ENCODE measurements at places on chromosomes 3 and 15.

DNA sequence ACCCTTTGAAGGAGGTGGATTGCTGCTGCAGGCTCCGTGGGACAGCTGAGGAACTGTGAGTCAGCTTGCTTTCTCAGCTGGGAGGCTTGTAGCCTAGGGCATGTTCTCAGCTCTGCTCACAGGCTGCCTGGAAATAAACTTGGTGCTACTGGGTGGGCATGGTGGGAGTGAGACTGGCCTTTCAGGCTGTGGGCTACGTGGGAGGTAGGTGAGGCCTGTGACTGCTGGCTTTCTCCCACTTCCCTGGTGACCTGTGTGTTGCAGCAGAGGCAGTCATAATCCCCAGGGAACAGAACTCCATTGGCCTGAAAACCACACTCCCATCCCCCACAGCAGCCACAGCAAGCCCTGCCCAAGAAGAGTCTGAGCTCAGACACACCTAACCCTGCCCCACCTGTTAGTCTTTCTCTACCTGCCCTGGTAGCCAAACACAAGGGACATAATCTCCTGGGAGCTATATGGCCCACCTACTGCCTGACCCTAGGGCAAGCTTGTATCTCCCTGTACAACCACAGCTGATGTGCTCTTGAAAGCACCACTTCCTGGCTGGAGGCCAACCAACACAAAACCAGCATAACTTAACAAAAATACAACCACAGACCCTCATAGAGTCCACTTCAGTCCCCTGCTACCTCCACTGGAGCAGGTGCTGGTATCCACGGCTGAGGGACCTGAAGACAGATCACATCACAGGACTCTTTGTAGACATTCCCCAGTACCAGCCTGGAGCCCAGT, 236.5 kb downstream of the SQOR start:
- DNase-seq: no peak

- DNase-seq: no peak
Observed at GRCh38 chr3:191158815-191159214, 40.2 kb upstream of the OSTN start.

- DNase-seq: no peak
Observed at GRCh38 chr3:38119821-38120692, 16.9 kb downstream of the ACAA1 start.

GRCh38 chr3:109234300-109234699, 82.0 kb downstream of the DPPA2 start:
- no peak for DNase-seq

DNA sequence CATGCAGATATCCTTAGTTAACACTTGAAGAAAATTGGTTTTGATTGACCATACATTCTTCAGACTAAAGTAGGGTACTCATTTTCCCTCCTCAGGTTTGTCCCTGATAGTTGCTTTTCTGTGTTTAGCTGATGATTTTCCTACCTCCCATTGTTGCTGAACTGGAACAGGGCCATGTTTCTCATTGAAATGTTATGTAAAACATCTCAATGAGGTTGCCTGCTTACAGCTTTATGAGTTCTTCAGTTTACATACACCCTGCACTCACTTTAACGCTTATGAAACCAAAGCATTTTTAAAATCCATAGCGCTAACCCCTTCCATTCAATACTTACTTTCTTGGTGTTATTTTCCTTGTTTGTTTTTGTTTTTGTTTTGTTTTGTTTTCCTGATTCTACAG, 61.9 kb downstream of the HMG20A start:
- DNase-seq: no peak

DNA sequence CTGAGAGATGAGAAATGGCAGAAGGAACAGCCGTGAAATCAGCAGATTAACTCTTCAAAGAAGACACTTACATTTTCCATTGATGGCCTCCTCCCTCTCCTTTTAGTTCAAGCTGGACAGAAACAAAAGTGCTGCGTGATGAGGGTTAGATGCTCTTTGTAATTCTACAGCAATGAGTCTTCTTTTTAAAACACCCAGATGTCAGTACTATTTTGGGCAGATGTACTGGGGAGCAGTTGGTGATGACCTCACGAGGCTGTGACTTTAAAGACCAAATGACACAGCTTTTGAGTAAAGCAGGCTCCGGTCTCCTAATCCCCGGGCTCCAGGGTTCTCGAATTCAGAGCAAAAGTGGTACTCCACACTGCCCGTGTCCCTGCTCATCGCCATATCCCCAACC, 198.2 kb downstream of the SLCO3A1 start:
- no peak for DNase-seq

DNA sequence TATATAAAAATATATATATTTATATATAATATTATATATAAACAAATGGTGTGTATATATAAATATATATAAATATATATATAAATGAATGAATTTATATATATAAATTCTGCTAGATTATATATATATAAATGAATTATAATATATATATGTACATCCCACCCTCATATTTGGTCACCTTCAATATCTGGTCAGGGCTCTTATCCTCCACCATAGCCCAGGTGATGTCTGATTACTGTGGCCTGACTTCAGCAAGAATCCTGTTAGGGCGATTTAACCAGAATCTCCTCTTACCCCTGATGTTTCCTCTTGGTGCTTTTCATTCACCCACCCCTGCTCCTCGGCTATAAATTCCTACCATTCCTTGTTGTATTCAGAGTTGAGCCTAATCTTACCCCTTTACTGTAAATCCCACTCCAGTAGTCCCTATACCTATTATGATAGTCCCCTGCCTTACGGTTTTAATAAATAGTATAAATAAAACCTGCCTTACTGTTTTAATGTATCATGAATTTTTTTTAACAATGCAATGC, 439.6 kb downstream of the PLOD2 start:
- no peak for DNase-seq

DNA sequence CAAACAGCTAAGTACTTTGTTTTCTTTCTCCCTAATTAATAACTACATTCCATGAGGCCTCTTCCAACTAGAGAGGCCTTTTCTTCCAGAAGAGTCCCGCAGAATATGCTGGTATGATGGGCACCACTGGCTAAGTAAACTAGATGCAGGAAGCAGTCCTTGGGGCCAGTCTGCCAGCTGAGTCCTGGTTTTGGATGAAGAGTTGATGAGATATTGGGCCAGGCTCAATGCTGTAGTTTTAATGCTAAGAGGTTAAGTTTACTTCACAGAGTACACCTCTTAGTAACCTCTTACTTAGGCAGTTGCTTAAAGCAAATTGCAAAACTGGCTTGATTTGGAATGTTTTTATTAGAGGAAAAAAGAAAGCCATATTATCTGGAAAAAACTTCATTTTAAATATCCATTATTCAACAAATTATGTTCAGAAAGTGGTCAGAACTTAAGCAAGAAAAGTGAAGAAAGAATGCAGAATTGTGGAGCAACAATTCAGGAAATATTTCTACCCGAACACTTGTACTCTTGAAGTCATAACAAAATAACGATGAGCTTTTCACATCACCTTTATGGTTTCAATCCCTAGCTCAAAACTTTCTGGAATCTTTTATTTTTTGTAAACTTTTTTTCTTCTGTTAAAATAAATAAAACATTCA, 178.4 kb upstream of the CDIN1 start:
- DNase-seq: no peak

DNA sequence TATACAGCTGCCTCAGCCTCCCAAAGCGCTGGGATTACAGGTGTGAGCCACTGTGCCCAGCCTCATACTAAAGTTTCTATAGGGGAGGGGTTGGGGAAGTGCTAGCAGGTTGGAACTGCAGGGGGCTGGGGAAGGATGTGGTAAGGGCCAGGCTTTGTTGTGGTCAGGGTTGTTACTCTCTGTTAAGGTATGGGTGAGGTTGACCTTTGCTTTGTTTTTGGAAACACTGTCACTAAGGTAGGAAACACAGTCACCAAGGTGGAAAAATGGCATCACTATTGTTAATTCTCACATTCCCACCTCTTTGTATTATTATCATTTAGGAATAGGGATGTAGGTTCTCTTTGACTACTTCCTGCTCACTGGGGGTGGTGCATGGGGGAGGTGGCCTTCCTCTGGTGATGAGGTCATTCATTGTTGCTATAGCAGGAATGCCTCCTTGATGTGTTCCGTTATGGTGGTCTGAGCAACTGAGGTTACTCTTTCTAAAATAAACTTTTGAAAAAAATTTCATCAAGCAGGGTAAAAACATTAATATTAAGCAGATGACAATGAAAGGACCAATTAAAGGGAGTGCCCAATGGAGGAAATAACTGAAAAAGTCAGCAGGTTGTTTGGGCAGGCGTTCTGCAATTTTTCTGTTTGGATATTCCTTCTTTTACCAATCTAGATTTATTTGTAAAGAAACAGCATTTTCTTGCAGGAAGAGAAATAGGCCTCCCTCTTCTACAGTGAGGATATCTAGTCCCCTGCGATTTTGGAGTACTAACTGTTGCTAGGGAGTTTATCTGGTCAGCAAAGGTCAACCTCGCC, 150.5 kb downstream of the WDR76 start:
- DNase-seq: no peak

DNA sequence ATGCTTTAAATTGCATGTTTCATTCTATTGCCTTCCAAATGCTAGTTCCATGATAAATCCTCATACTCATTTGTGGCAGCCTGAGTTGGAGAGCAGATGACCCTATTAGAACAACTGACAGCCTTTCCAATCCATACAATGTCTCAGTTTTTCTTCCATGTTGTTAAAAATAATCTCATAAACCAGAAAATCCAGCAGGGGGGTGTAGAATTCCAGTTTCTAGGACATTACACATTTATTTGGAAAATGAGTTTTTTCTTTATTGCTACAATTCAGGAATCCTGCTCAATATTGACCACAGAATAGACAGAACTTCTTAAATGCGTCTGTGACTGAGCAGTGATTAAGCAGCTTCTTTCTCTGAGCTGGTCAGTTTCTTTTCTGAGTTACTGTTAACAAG, 174.2 kb upstream of the ATP10A start:
- DNase-seq: no peak

DNA sequence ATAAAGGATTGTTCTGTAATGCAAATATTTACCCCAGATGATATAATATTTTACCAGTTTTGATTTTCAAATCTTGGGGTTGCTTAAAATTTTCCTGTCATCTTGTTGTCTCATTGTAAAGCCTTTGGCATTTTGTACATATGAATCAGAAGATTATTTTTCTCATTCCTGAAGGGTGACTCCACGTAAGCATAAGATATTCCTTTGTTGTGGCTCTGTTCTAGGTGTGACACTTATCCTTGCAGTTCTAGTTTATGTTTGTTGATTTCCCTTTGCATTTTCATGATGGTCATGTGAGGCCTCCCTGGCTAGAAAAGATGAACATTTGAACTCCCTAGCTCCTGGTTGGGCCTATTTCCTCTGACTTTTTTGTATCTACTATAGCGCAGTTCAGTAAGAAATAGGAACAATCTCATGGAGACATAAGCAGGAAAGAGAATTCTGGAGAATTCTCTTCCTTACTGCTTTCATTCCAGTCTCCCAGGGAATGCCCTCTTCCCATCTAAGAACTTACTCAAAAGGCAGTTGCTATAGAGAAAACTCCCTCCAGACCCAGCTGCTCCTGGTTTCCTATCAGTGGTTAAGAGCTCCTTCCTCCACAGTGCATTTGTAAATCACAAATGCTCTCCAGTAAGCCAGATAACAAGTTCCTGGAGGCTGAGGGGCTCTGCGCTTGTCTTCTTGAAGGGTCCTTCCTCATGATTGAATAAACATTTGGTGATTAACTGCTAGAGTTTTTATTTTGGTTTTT, 124.7 kb downstream of the WNT5A start:
- DNase-seq: no peak

DNA sequence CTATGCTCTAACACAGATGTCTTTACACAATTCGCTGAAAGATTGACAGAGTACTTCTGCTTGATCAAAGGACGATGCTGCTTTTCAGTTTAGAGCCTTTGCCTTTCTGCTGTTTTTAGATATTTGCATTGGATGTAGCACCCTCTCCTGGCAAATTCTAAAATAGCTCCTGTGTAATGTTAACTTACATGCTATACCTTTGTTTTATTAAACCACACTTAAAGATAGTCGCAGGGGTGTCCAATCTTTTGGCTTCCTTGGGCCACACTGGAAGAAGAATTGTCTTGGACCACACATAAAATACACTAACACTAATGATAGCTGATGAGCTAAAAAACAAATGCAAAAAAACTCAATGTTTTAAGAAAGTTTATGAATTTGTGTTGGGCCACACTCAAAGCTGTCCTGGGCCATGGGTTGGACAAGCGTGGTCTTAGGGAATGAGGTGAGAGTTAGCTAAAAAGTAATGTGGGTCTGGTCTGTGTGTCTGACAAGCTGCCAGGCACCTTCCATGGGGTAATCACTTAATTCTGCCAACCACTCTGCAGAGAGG, 62.9 kb downstream of the ATG7 start:
- peak; percentile 9 for DNase-seq

DNA sequence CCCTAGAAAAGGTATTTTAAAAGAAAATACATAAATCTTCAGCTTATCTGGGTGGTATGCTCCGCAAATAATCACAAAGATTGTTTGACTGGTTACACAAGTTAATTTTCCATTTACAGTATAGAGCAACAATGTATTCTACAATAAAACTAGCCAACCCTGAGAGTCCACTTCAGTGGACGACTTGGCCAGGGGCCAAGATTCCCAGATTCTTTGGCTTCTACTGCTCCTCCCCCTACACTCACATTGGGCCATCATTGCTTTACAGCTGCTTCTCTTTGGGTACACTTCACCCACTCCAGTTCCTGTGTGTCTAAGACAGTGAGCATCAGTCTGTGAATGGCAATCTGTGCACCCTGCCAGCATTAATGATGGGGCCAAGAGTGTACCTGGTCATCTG, 17.2 kb upstream of the PRICKLE2 start:
- DNase-seq: no peak

- no peak for DNase-seq
Observed at GRCh38 chr3:20097015-20097414, 56.8 kb downstream of the KAT2B start.

- DNase-seq: no peak
Observed at GRCh38 chr3:100297784-100298183, 36.8 kb upstream of the NIT2 start.

DNA sequence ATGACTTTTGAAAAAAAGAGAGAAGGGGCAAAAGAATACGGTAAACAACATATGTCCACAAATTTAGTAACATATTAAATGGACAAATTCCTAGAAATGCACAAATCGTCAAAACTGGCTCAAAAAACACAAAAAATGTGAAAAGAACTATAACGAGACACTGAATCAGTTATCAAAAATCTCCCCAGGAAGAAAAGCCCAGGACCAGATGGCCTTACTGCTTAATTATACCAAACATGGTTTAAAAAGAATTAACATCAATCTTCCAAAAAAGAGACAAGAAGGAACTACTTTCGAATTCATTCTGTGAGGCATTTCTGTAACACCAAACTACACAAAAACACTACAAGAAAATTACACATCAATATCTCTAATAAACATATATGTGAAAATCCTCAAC, 117.4 kb downstream of the STAG1 start:
- DNase-seq: no peak

DNA sequence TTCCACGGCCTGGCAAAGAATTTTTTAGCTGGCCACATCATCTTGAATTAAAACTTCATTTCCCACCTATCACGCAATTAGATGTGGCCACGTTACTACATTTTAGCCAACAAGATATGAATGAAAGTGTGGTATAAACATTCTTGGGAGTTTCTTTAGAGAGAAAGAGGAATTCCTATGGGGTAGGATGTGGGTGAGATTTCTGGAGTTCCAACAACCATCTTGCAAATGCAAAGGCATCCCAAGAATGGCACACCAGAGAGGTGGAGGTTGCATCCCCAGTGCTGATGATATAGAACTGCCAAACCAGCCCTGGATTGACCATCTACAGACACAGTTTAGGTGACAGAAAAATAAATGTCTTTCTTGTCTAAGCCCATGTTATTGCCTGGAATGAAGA, 66.3 kb upstream of the AKAP13 start:
- DNase-seq: no peak

GRCh38 chr15:94792196-94792595, 560.8 kb downstream of the MCTP2 start:
- DNase-seq: no peak
